ENCODE measurements at places on chromosomes 3 and 15. TPM values are rescaled to one million over a fixed set of nuclear protein-coding genes. Genes with fewer than 3 reads are reported as not detected.
A peak's percentile ranks its signal among the peaks of the same experiment; 100 is the strongest.

- DNase-seq = no peak
Observed at GRCh38 chr3:30719536-30719935, 113.1 kb downstream of the TGFBR2 start.

DNA sequence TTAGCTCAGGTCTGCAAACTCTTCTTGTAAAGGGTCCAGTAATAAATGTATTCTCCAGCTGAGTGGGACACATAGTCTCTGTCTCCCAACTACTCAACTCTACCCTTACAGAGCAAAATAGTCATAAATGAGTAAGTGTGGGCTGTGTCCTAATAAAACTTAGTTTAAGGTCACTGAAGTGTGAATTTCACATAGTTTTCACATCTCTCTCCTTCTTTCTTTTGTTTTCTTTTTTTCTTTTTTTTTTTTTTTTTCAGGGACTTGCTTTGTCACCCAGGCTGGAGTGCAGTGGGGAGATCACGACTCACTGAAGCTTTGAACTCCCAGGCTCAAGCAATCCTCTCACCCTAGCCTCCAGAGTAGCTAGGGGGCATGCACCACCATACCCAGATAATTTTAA, 1.9 kb upstream of the ACTL6A start:
- no peak for DNase-seq

- no peak for DNase-seq
Observed at GRCh38 chr3:9787714-9788113, 4.6 kb downstream of the TADA3 start.

DNA sequence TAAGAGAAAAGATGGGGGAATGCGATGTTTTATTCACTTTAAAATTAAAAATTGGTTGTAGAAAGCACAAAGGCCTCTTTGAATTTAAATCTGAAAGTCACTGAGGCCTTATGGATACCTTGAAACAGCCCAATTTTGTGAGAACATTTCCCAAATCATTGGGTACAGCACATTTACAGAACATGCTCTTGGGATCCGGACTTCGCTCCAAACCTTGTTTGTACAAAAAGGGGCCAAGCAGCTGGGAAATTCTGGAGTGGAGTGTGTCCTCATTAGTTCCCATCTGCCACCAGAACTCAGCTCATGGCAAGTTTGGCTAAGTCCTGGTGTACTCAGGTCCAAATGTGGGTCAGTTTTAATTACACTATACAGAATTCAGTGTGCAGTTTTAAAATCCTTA, 254.2 kb downstream of the ZBTB20 start:
- no peak for DNase-seq

- DNase-seq = peak; percentile 53
Observed at GRCh38 chr15:45095661-45096060, 18.3 kb downstream of the DUOX2 start.

DNA sequence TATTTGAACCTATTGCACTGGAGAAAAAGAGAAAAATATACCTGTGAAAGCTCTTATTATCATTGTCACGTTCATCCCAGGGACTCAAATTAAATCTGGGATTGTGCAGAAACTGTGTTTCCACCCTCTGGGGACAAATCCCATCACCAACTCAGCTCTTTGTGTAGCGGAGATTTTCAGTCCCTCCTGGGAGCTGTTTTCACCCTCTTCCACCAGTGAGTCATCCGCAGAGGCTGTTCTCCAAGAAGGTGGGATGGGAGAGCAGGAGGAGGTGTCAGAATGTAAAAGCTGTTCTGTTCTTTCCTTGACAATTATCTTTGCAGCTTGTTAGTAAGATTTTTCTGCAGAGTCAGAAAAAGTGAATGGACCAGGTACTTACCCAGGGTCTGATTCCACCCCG, 28.0 kb downstream of the SV2B start:
- no peak for DNase-seq

DNA sequence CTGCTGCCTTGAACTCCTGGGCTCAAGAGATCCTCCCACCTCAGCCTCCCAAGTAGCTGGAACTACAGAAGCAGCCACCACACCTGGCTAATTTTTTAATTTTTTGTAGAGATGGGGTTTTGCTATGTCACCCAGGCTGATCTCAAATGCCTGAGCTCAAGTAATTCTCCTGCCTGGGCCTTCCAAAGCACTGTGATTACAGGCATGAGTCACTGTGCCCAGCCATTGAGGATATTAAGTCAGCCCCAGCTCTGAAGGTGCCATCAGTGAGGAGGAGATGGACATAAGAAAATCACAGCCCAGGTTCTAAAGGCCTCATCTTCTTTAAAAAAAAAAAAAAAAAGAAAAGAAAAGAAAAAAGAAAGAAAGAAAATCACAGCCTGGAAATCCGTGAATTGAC, 26.6 kb upstream of the PSTPIP1 start:
- DNase-seq = no peak

DNA sequence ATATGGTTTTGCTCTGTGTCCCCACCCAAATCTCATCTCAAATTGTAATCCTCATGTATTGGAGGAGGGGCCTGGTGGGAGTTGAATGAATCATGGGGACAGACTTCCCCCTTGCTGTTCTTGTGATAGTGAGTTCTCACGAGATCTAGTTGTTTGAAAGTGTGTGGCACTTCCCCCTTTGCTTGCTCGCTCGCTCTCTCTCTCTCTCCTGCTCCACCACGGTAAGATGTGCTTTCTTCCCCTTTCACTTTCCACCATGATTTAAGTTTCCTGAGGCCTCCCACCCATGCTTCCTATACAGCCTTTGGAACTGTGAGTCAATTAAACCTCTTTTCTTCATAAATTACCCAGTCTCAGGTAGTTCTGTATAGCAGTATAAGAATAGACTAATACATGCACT, 60.7 kb downstream of the GSK3B start:
- no peak for DNase-seq

- DNase-seq = no peak
Observed at GRCh38 chr3:134074001-134074789, 44.5 kb upstream of the SLCO2A1 start.

DNA sequence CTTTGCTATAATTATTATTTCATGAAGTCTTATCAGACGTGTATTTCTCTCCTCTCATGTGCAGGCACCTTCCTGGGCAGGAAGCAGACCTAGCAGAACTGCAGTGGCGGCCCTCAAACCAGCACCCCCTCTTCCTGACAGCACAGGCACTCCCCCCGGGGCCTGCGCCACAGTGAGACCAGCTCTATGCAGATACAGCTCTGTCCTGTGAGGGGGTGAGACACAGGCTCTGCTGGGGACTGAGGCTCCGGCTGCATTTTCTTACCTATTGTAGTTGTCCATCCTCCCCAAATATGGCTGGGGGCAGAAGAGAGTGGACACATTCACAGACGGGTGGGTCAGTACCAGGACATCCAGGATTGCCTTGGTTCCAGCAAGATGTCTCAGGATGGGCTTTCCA, 5.0 kb downstream of the CISH start:
- no peak for DNase-seq

- no peak for DNase-seq
Observed at GRCh38 chr3:145939431-145939830, 221.6 kb downstream of the PLOD2 start.

DNA sequence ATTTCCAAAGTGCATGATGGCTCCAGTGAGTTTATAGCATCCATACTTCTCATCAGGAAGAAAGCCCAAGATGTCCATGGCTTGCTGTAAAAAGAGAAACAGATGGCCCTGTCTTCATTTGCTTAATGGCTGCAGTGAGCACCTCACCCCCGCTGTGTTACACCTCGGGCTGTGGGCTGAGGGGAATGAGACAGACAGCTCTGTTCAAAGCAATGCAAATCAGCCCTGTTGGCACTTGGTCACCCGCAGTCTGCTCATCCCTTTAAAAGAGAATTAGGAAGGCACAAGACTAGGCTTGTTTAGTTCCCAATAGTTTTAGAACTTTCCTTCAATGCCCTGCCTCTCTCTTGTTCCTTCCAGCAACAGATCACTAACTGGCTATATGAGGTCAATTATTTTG, 25.2 kb downstream of the MYH15 start:
- no peak for DNase-seq

DNA sequence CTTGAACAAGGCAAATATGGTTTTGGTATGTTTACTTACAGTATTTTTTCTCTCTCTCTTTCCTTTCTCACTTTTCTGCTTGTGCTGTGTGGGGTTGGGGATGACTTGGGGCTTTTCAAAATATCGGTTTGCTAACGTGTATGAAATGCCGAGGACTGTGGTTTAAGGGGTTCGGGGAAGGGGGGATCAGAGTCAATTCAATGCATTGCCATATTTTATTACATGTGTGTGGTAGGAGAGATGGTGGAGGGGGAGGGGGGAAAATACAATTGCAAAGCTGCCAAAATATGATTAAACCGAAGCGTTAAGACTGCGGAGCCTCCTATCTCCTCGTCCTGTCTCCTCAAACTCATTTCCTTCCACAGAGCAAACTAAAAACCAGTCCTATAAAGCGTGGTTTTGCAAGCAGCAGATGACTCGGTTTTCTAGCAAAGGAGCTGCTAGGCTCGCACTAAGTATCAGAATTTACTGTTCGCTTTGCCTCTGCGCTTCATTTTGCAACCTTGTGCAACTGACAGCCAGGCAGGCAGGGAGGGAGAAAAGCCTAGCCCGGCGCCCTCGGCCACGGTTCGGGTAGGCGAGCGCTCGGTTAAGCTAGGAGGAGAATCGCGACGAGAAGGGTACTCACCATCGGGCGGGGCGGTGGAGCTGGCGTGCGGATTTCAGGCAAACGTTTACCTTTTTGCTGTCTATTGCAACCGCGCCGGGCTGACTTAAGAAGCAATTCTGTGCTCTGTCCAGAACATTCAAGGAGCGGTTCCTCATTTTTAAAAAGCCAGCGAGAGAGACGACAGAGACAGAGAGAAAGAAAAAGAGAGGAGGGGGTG, 4.0 kb upstream of the NR2F2 start:
- DNase-seq = no peak

- no peak for DNase-seq
Observed at GRCh38 chr15:83993591-83993990, 242.0 kb upstream of the GOLGA6L4 start.

- DNase-seq = no peak
Observed at GRCh38 chr3:127174284-127174683, 18.6 kb upstream of the PRR23E start.

DNA sequence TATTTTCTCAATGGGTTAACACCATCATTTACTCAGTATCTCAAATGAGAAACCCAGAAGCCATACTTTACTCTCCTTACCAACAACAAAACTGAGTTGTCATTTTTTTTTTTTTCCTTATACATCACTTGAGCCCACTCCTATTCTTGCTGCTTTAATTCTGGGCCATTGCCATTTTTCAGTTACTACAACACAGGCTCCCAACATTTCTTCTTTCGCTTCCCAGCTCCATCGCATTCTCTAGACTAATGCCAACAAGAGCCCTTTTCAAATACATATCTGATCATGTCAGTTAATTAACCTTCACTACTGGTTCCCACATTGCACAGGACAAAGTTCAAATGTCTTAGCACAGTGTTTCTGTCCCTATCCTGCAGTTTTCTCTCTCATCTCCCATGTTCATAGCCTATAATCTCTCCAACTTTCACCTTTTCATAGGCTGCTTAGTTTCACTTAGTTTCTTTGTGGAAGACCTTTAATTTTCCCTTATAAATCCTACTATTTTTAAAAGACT, 22.5 kb upstream of the ANXA2 start:
- DNase-seq = no peak

DNA sequence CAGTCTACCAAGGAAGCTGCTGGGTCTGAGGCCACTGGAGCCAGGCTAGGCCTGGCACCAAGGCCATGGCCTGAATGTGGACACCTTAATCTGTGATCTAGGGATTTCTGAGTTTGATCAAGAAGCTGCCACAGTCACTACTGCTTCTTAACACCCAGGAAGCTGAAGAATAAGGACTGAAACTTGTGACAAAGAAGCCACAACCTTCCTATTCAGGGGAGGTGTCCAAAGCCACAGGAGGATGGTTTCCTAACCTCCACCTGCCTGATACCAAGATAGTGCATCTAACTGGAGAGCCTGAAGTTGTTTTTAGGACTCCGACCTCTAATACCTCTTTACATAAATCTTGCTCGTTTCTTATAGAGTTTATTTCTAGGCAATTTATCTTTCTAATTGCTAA, 5.5 kb upstream of the ANO10 start:
- DNase-seq = no peak

DNA sequence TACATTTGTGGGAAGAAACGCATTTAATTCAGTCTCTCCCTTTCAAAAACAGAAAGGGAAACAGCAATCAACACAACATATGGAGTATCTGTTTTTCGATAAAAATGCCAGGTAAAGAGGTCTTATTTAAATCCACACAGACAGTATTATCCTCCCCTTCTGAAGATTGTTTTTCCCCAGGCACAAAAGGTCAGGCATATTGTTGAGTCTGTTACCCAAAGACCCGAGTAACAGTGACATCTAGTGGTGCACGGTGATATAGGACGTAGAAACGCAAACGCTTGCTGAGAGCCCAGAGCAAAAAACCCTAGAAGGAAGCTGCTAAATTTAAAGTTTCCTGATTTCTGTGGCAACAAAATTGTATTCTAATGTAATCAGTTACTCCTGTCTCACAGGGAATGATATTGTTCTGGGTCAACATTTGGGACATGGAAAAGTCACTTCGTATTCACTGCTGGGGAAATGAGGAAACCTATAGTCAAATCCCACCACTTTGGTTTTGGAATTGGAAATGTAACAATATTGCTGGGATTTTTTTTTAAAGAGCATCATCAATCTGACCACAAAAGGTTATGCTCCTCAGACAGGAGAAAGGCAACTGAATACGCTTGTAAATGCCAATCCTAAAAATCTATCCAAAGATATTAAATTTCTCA, 312.7 kb upstream of the CCDC54 start:
- no peak for DNase-seq

GRCh38 chr3:33032938-33033337, 64.0 kb downstream of the GLB1 start:
- no peak for DNase-seq

DNA sequence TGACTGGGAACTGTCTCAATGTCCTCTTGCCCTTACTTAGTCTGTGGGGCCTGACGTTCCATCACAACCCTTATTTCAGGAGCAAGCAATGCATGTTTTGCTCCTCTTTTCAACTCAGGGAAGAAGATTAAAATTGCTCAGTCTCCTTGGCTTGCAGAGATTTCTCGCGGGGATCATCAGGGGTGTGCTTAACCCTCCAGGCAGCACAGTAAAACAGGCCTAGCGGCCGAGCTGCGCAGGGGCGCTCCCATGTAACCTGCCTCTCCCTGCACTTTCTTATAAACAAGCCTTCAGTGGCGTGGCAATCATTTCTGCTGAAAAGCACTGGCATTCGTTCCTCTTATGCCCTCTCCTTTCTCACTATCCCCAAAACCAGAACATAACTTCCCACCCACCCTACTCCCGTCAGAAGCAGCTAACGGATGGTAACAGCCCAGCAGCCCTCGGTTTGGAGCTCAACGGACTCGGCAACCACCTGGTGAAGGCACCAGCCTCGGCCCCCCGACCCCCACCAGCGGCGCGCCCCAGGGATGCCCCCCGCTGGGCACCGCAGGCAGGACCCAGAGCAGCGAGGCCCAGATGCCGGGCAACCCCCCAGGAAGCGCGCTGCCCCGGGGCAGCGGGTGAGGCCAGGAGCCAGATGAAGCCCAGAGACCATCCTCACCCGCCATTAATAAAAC, 1.1 kb downstream of the MCF2L2 start:
- DNase-seq = no peak

The GNAT1 gene
- not detected for total RNA-seq

The REC114 gene
- total RNA-seq = not detected

The CADPS gene
- 1.6 TPM for total RNA-seq

The TMEM207 gene
- total RNA-seq = not detected

The UNC13C gene
- total RNA-seq = 0.05 TPM

The CRYGS gene
- total RNA-seq = 1.9 TPM

The ITIH1 gene
- 2.6 TPM for total RNA-seq

The MYLK gene
- 1,887 TPM for total RNA-seq

The CCDC54 gene
- not detected for total RNA-seq

The SLC12A1 gene
- not detected for total RNA-seq

Measured in posterior vena cava (tissue), 2 donors.